LoVo (cell line): ENCODE measurements at places on chromosomes 4 and X.

DNA sequence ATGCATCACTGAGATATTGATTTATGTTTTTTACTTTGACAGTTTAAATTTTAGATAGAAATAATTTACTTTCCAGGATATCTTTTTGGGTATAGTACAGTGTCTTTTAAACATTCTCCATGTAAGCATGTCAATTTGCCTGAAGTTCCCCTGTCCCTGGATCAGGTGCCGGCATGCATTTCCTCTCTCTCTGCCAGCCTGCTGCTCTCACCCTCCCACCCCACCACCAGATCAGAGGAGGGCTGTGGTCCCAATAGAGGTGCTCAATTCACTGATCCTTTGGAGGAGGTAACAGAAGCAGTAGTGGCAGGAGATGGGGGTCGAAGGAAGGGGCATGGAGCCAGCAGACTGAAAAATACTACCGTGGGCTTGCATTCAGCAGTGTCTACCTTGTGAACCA is 28.3 kb upstream of the DSPP start:
- DNase-seq = no peak

GRCh38 chrX:1465286-1466231 is 12.8 kb upstream of the ASMTL start:
- no peak for DNase-seq

- no peak for DNase-seq
Measured at GRCh38 chr4:174377613-174378012, 93.9 kb downstream of the CEP44 start.

DNA sequence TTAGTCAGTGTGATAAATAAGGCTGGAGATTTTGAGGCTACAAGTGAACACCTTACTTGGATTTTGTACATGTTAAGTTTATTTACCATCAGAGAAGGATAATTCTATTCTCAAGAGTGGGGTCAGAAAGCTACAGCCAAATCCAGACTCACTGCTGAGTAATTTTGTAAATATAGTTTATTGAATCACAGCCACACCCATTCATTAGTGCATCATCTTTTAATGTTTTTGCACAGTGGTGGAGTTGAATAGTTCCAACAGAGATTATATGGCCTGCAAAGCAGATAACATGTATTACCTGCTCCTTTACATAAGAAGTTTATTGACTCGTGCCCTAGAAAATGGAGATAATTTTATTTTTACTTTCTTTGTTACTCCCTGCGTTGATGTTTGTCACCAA is 60.4 kb downstream of the PCDH18 start:
- DNase-seq = no peak

- DNase-seq = no peak
Measured at GRCh38 chr4:15232366-15233263, 195.2 kb upstream of the C1QTNF7 start.

DNA sequence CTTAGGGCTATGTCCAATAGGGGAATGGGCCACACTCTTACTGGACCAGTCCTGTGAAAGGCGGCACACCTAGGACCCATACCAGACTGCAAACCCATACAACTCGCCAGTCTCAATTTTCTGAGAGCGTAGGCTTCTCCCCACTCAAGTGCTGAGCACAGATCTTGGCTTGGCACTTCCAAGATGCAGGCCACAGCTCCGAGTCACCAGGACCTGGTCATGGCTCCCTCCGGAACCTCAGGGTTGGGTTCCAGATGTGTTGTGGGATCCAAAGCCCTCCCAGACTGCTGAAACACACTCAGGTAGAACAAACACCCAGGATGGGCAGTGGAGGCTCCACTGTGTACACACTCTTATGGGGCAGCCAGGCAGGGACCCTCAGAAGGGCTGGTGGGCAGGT is 103.3 kb downstream of the TMEM144 start:
- DNase-seq = no peak

GRCh38 chrX:3177851-3178250 is 136.6 kb downstream of the ARSF start:
- peak; percentile 1 for DNase-seq

- no peak for DNase-seq
Measured at GRCh38 chr4:108109997-108110416, 58.7 kb downstream of the LEF1 start.

DNA sequence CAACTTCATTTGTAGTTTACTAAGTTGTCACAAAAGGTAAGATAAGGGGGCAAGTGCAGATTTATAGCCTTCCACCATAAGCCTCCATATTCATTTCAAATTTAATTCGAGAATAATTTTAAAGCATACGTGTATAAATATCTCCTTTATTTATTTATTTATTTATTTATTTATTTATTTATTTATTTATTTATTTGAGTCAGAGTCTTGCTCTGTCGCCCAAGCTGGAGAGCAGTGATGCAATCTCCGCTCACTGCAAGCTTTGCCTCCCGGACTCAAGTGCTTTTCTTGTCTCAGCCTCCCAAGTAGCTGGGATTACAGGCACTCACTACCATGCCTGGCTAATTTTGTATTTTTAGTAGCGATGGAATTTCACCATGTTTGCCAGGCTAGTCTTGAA is 523.4 kb downstream of the FAT4 start:
- no peak for DNase-seq

DNA sequence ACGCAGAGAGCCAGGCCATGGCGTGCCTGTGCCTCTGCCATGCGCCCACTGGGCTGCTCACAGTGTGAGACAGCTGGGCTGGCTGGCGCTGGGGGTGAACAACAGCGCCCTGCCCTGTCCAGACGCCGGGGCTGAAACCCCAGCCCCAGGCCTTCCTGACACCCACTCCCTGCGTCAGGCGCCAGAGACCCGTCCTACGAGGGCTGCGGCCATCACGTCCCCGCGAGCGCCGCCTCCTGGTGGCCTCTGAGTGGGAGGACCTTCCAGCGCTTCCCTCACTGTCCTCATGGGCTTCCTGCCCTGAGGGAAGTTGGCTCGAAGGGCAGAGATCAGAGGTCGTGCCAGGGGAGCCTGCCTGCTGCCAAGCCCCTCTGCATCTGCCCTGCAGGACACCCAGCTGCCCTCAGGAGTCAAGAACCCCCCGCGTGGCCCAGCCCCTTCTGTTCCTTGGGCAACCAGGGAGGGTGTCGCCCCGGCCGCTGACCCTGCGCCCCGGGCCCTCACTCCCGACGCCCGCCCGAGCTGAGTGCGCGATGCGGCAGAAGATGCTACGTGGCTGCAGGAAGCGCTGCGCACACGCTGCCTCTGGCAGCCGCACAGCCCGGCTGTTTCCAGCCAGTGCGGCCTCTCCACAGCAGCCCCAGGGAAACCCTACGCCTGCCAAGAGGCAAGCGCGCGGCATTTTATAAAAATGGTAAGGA is 16.2 kb downstream of the NELFA start:
- DNase-seq = no peak

- DNase-seq = no peak
Measured at GRCh38 chr4:155878611-155879010, 12.5 kb upstream of the ASIC5 start.

DNA sequence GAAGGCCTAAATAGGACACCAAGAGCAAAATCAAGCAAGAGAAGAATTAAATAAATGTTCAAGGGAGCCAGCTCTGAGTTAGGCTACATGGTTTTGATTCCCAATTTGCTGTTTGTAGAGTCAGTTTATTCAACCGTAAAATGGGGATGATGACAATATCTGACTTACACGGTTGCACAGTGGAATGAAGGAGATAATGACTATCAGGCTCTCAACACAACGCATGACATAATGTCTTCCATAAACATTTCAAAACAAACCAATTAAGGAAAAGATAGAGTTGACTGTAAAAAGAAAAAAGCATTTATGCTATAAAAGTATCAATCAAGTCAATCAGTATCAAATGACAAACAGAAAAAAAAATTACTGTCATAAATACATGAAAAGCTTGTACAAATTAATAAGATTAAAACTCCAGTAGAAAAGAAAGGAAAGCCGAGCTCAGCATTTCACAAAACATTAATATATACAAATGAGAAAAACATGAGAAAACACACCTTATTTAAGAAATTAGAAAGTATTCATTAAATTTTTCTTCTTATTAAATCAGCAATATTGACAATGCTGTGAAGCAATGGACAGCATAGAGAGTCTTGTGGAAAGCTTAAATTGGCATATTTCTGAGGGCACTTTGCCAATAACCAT is 179.0 kb downstream of the SCFD2 start:
- no peak for DNase-seq

DNA sequence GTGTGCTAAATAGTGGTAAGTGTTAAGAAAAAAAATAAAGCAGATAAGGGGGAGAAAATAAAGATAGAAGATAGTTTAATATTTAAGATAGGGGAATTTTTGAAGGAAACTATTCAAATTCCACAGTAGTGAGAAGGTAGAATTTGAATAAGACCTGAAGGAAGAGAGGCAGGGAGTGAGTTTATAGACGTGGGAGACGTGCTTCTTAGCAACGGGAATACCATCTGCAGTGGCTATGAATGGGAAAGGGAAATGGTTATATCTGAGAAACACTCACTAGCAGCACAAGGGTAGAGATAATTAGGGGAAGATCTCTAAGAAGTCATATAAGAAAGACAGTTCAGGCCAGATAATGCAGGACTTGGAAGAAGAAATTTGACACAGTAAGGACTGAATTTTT is 854.5 kb upstream of the EPHA5 start:
- DNase-seq = no peak

DNA sequence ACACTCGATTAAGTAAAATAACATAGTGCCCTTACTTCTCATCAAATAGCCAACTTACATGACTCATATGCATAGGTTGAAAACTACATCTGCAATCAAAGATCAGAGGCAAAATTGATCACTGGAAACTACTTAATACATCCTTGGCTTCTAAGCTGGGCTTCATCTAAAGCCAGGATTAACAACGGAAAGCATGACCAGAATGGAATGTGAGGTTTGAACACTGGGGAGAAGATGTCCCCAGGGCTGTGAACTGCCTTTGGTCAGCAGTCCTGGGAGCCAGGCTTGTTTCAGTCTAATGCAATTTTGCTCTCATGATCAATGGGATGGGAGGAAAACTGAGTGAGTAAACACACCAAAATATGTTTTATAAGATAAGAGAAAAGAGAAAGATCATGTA is 192.5 kb upstream of the TTC29 start:
- no peak for DNase-seq

GRCh38 chr4:36280555-36280954 is 861 bp upstream of the DTHD1 start:
- DNase-seq = no peak

DNA sequence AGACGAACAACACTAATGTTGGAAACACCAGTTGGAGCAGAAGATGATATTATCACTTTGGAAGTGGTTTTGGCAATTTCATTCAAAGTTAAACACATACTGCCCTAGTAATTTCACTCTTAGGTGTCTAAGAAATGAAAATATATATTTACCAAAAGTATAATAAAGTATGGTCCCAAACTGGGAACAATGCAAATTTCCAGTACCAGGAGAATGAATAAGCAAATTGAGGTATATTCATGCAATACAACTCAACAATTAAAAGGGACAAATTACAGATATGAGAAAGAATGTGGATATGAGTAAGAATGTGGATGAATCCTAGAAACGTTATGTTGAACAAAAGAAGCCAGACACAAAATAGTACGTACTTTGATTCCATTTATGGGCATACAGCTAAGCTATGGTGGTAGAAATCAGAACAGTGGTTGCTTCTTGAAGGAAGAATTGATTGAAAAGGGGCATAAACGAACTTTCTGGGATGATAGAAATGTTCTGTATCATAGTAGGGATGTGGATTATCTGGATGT is 10.0 kb downstream of the ELMOD2 start:
- no peak for DNase-seq

DNA sequence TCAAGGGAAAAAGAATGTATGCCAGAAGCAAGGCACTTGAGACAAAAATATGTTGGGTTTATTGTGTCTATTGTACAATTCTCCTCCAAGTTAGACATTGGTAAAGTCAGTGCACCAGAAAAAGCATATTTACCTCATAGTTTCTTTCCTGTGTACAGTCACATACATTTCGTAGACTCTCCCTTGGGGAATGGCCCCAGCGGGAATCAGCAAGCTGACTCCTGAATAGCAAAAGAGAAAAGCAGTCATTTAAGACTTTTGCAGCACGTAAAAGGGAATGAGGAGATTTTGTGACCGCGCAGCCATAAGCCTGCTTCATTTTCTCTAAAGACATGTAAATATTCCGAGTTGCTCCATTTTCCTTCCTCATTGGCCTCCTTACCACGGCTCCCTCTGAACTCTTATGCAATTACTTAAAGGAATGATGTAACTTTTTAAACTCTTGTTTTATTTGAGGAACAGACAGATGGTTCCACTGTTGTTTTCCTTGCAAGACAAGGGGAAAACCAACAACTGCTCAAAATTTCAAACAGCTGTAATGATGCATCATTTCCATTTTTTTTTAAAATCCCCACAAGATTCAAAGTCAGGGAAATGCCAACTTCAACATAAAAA is 332.7 kb downstream of the UNC5C start:
- DNase-seq = no peak

DNA sequence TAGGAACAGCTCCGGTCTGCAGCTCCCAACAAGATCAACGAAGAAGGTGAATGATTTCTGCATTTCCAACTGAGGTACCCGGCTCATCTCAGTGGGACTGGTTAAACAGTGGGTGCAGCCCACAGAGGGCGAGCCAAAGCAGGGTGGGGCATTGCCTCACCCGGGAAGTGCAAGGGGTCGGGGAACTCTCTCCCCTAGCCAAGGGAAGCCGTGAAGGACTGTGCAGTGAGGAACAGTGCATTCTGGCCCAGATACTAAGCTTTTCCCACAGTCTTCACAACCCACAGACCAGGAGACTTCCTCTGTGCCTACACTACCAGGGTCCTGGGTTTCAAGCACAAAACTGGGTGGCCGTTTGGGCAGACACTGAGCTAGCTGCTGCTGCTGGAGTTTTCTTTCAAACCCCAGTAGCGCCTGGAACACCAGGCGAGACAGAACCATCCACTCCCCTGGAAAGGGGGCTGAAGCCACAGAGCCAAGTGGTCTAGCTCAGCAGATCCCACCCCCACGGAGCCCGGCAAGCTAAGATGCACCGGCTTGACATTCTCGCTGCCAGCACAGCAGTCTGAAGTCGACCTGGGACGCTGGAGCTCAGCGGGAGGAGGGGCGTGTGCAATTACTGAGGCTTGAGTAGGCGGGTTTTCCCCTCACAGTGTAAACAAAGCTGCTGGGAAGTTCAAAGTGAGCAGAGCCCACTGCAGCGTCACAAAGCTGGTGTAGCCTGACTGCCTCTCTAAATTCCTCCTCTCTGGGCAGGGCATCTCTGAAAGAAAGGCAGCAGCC is 84.6 kb downstream of the THOC2 start:
- DNase-seq = peak; percentile 43

GRCh38 chr4:126976850-126977632 is 655.7 kb upstream of the INTU start:
- no peak for DNase-seq

DNA sequence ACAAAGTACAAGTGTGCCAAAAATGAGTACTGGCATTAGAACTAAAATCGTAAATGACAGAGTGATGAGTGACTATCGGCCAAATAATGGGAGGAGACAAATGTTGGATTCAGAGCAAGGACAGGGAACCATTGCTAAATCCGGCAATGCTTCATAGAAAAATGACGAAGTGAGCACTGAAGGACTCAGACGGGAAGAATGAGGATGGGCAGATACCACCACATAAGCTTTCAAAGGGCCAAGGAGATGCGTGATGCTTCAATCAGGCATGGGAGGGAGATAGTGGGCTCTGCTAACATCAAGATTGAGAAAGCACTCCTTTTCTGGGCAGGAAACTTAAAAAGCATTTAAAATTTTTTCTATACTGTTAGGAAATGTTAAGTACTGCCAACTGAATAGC is 21.6 kb downstream of the RBBP7 start:
- DNase-seq = no peak

GRCh38 chr4:95000076-95000648 is 242.4 kb downstream of the BMPR1B start:
- no peak for DNase-seq

GRCh38 chrX:24876530-24877287 is 139.1 kb downstream of the ARX start:
- no peak for DNase-seq
